ENCODE measurements at places on chromosomes 12 and 14.

DNA sequence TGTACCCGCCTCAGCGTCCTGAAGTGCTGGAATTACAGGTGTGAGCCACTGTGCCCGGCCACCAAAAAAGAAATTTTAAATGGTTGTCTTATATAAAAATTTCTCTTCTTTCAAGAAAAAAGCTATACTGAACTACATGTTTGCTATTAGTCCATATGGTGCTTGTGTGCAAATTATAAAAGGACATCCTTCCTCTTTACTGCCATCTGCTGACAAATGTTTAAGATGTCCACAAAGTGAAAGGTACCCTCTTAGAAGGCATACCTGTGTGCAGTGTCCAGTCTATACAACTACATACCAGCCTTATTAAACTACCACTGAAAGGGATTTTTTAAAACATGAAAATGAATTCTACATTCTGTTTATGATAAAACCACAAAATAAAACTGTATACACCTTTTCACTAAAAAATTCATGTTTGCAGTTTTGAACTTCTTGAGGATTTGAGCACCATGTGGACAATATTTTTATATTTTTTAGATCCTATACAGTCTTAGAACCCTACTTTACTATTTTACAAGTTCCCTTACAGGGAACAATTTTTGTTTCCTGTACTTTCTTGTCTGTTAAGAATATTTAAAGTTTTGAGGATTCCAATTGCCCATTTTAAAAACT is 32.8 kb upstream of the TOMM20L start:
- no peak for DNase-seq

DNA sequence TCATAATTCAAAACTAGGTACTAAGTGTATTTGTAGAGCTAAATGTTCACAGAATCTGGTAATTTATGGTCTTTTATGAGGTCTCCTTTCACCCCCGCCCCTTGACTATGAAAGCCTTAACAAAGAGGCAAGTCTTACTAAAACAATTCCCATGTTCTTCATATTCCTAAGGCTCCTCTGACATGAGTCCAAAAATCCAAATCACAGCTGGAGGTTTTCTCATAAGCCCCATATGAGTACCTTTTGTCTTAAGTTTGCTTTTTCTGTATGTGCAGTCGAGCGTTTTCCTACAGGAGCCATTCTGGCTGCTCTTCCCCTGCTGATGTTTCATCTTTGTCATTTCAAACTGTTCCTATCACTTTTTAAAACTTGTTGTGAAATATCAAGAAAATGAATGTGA is 55.2 kb downstream of the SIX1 start:
- no peak for DNase-seq

DNA sequence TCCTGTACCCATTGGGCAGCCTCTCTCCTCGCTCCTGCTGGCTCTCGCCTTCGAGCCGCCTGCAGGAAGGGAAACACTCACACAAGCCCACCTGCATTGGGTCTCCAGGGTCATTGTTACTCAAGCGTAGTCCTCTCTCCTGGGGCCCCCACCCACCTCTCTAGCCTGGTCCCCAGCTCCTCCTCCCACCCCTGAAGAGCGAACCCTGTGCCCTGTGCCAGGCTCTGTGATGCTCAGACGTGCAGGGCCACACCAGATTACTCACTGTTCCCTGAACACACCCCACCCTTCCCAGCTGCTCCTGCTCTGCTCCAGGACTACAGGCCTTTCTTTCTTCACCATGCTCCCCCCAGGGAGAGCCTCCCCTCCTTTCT is 88.1 kb downstream of the NINJ2 start:
- DNase-seq, result no peak

DNA sequence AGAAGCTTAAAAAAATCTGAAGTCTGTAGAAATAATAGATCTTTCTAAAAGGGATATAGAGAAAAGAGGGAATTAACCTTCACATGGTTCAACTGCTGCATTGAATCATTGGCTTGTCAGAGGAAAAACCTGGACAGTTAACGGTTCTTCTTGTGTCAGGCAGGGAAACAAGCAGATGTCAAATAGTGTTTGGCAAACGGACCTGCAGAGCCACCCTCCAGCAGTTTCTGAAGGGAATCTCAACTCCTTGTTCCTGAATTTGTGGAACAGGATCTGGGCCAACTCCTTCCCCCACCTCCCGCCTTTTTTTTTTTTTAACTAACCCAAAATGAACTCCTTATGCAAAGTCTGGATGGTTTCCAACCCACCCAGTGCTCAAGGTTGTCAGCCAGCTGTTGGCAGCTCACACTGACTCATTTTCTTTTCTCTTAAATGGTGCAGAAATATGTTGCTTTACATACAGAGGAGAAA is 187.3 kb downstream of the CAND1 start:
- DNase-seq, result no peak

- no peak for DNase-seq
Measured at GRCh38 chr14:79325557-79325956, 885.7 kb downstream of the DIO2 start.

- no peak for DNase-seq
Measured at GRCh38 chr12:89523843-89524540, 604 bp downstream of the GALNT4 start.

DNA sequence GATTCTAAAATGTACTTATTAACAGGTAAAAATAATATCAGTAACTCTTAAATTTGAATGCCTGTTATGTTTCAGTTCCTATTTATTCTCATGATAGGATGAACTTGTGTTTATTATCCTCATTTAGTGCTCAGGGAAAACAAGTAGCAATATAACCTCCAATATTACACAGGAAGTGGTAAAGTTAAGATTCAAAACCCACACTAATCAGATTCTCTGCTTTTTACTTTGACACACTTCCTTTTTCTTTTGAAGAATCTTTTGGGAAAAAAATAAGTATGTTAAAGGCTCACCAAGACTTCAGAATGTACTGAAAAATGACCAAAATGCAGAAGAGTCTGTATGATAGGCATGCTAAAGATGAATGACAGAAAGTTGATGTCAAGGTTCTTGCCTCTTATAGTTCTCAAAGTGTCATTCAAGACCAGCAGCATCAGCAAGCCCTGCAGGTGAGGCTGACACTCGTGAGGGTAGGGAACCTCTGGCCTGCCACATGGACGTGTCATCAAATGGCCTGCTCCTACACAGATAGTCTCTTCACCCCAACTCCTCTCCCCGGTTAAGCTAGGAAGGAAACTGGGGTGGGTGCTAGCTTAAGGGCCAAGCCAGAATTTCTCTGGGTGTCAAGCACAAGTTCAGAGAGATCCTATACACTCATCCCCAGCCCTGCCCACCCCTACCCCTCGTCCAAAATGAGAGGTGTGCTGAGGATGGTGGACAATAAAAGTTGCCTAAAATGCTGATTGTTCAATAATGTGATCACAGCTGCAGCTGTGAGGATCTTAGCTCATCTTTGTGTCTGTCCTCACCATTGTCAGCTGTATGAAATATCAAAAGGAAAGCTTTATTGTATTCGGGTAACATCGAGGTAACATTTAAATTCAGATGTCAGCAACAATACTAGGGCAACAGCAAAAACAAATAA is 6.3 kb downstream of the TBPL2 start:
- no peak for DNase-seq
